ENCODE measurements at places on chromosomes 1 and 21.

- DNase-seq: peak; percentile 71
These were observed 22.9 kb upstream of the LDLRAP1 start for GRCh38 chr1:25520446-25521061.

DNA sequence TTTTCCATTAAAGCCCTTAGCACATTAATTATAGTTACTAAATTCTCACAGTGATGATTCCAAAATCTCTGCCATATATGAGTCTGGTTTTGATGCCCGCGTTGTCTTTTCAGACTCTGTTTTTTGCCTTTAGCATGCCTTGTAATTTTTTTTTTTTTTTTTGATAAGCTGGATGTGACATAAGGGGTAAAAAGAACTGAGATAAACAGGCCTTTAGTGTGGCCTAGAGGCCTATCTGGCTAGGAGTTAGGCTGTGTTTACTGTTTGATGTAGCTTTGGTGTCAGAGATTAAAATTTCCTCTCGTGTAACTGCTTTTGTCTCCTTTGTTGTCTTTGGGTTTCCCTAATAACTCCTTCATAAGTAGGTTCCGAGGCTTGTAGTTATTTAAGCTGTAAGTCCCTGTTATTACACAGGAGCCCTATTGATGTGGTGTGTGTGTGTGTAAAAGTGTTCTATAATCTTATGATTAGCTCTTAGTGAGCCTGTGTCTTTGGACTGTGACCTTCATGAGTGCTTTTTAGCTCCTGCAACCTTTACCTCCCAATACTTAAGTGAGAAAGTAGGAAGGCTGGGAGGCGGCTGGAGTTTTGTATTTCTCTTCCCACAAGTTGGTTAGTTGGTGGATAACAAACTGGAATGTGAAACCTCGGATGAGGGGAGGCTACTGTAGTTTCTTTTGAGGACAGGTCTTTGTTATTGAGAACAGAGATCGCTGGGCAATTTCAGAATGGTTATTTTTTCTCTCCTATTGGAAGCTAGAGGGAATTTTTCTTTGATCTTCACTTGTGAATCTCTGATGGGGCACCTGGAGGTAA is 19.3 kb downstream of the HS2ST1 start:
- no peak for DNase-seq

GRCh38 chr1:24898152-24898908 is 31.7 kb downstream of the RUNX3 start:
- DNase-seq: no peak

DNA sequence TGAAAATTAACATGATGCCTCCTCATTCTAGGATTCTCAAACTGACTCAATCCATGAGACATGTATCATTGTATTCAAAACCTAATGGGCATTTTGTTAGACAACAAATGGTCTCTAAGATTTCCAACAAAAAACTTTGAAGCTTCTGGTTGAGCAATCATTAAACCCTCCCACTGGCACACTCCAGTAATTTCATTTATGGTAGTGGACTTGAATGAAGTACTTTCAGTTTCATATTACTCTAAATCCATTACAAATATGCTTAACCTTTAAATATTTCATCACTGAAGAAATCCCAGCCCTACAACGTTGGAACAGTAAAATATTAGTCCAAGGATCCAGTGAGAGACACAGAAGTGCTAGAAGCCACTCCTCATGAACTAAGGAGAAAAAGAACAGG is 43.5 kb downstream of the GBP6 start:
- DNase-seq: no peak

GRCh38 chr1:222750651-222751050 is 13.6 kb downstream of the FAM177B start:
- no peak for DNase-seq

DNA sequence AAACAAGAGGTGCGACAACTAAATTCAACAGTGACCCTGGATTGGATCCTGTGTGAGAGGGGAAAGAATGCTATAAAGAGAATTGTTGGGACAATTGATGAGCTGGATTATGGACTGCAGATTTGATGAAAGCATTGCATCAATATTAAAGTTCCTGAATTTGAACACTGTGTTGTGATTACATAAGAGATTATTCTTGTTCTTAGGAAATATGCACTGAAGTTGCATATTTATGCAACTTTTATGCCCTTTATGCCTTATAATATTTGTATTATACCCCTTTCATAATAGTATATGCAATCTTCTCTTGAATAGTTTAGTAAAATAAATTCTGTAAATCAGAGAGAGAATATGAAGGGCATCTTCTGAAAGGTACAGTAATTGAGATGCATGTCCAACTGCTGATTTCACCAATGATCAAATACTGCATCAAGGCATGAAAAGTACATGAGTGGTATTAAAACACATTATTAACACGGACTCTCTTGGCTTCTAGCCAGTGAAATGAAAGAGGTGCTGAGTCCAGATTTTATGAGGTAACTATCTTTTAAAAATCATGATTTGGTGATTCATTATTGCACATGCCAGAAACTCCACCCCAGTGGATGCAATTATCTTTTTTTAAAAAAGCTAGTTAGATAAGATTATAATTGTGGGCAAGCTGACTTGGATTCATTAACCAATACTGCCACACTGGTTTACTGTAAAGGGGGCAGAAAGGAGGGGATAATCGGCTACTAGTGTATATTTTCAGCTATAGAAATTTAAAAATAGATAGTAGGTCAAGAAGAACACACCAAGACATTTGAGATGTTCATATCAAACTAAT is 19.9 kb upstream of the LPAR3 start:
- DNase-seq: no peak

- no peak for DNase-seq
These were observed 11.9 kb downstream of the WASF2 start for GRCh38 chr1:27478098-27478497.

DNA sequence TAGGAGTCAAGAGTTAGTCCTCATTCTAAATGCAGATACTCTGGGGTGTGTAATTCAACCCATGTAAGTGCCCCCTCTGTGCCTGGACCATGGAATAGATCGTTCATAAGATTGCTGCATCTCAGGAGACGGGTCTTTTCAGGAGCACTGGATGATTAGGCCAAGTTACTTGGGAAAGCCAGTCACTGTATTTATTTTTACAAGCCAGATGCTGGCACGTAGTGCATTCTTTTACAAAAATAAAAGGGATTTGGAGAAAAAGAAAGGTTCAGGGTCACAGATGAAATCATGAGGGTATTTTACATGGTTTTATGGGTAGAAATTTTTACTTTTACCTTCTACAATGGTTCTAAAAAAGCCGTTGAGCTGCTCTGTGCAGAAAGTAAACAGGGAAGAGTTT is 102.6 kb upstream of the UBE2U start:
- DNase-seq: no peak

GRCh38 chr1:190849346-190849745 is 371.7 kb upstream of the BRINP3 start:
- no peak for DNase-seq

DNA sequence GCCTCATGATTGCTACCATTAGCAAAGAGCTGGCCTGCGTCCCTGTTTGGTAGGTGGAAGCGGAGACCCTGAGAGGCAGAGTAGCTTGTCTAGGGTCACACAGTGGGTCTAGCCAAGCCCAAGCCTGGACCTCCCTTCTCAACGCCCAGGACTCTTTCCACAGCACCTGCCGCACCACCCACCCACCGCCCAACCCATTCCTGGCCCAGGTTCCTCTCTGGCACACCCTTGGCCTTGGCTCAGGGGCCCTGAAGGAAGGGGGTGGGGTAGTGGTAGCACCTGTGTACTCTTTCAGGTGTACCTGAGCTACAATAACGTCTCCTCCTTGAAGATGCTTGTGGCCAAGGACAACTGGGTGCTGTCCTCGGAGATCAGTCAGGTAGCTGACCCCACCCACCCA is 19.3 kb downstream of the FAM151A start:
- no peak for DNase-seq

DNA sequence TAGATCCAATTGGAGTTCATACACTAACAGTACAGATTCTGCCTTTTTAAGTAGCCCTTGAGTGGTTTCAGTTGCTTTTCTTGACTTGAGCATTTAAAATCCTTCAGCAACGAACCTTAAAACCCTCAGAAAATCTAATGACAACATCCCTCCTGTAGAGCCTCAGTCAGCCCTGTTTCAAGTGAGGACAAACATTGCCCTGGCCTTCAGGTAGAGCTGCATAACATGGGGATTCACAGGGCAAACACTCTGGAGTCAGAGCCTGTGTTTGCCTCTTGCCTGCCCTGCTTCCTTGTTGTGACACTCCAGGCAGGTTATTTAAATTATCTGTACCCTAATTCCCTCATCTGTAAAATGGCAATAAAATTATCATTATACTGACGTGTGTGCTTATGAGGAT is 96.1 kb upstream of the KCNA3 start:
- no peak for DNase-seq

- DNase-seq: no peak
These were observed 196.4 kb downstream of the MIS18A start for GRCh38 chr21:32082466-32082865.

DNA sequence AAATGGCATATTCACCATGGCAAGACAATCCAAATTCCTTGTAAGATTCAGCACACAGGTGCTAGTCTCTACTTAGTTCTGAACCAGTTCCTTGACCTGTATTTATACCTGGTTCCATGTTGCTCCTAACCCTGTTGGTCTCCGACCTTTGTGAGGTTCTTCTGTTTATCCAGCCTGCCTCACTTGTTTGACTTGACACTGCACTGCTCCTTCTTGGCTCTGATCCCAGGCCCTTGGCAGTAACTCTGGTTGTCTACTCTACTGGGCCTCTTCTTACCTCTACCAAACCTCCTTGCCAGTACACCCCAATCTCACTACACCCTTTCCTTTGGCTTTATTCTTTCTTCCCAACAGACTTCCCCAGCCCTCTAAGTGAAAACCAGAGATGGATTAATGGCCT is 419.4 kb upstream of the USP24 start:
- DNase-seq: no peak

DNA sequence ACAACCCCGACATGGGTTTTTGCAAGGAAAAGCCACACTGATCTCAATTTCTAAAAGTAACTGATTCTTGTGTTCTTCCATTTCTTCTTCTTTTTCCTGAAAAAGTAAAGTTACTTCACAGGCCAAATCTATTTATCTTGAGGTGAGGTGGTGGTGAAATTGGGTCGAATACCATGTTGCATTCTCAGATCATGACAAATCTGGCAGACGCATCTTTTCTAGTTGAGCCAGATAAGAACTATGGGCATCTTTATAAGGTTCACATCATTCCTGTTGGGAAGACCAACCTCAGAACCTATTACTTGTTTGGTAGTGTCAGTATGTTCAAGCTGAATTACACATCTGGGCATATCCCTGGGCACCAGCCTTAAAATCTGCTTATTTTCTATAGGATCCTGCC is 78.6 kb upstream of the USP25 start:
- DNase-seq: no peak

DNA sequence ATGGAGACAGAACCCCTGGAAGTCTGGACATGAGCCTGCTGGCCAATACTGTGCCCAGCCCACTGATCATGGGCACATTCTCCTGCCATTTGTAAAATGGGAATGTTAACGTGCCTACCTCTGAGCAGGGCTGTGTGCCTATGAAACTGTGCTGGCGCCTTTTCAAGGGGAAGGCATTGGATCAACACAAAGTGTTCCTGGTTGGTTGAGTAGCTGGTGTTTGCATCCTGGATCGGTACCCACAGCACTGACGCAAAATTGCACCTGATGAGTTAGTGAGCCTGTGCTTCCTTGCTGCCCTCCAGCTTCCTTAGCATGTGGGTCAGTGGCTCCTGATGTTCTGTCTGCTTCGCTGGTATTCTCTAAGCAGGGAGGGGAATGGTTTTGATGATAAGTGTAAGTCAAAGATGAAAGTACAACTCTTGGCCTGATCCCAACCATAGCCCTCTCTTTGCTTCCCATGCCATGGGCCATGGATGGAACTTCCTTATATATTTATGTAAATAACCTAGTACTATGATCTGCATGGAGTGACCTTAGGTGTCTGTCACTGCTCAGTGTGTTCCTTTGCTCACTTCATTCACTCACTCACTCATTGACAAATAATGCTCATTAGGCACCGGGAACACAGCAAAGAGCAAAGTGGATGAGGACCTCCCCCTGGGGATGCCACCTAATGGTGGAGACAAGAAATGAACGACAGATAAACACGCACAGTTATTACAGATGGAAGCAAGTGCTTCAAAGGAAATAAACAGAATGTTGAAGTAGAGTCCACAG is 22.7 kb downstream of the MAB21L3 start:
- DNase-seq: no peak

DNA sequence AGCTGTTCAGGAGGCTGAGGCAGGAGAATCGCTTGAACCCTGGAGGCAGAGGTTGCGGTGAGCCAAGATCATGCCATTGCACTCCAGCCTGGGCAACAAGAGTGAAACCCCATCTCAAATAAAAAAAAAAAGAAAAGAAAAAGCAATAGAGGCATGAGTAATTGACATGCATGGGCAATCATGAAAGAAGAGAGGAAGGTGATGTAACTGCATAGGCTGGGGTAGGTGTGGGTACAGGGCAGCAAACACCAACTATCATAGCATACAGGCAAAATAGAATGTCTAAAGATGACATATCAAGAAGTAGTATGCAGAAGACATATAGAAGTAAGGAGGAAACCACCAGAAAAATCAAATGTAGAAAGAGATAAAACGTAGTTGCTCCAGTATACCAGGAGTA is 19.0 kb upstream of the MGST3 start:
- no peak for DNase-seq

DNA sequence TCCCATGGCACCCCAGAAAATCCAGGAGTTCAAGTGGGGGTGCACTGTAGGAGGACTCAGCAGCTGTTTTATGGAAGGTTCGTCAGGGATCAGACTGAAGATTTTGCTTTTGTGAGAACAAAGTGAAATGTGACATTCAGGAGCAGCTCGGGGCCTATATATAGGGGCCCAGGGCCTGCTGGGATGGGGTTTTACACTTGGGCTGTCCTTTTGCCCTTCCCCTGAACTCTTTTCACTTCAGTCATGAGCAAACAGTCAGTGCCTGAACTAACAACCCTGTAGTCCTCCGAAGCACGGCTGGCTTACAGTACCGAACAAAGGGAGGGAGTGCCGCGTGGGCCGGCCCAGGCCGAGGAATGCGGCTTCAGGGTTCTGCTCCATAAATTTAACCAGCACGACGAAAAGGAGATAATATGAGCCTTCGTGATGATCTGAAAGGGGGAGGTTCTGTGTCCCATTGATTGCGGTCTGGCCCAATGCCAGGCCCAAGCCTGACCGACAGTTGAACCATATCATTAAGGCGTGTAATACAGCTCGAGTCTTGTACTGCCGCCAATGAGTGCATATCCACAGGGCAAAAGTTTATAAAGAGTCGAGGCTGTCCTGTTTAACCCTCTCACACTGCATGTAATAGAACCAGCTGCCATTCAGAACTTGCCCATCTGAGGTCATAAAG is 139.9 kb downstream of the DHRS3 start:
- DNase-seq: peak; percentile 79

DNA sequence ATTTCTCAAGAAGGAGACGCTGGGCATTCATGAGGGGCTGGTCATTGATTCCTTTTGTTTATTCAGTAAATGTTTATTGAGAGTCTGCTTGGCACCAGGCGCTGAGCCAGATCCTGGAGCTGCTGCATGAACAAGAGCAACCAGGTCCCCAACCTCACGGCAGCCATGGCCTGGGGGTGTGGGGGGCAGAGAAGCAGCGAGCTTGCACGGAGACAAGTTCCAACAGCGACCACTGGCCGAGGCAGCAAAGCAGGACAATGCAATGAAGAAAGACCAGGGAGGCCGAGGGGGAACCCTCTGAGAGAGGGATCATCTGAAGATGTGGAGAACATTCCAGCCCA is 7.5 kb downstream of the KCNAB2 start:
- no peak for DNase-seq

GRCh38 chr1:110588486-110588885 is 17.7 kb downstream of the KCNA2 start:
- no peak for DNase-seq

Measured in uterus (tissue), 4 donors.